Activated CD4-positive, alpha-beta T cell treated with anti-CD3 and anti-CD28 coated beads for 36 hours (primary cell): ENCODE measurements at places on chromosomes 4 and X. TPM values are rescaled to one million over a fixed set of nuclear protein-coding genes. Genes with fewer than 3 reads are reported as not detected.

The TEX11 gene
- total RNA-seq: not detected

The FGF16 gene
- total RNA-seq: not detected

The GLRA3 gene
- total RNA-seq: not detected

The CT55 gene
- total RNA-seq: not detected

The ACE2 gene
- not detected for total RNA-seq

GRCh38 chr4:8745005-8745790 lies 126.4 kb downstream of the HMX1 start:
- DNase-seq: no peak

GRCh38 chrX:116667346-116668134 lies 204.8 kb upstream of the CT83 start:
- DNase-seq: no peak

GRCh38 chr4:73606465-73606974 lies 13.7 kb downstream of the RASSF6 start:
- no peak for DNase-seq

GRCh38 chrX:148146121-148146520 lies 165.0 kb downstream of the FMR1NB start:
- DNase-seq: no peak

GRCh38 chrX:150036641-150037040 lies 98.3 kb upstream of the EOLA2 start:
- DNase-seq: no peak

DNA sequence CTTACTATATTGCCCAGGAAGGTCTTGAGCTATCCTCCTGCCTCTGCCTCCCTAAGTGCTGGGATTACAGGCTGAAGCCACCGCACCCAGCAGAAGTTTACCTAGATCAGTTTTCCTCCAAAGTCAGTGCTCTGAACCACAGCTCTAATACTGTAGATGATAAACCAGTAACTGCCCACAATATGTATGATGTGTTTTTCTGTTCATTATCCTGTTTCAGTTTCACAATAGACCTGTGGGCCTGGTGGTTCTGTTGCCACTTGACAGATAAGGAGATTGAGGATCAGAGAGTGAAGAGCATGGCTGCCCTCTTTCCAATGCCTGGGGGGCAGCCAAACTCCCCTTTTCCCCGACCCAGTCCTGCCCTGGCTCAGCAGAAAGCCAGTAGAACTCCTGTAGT lies 87.0 kb downstream of the EFNB1 start:
- no peak for DNase-seq

DNA sequence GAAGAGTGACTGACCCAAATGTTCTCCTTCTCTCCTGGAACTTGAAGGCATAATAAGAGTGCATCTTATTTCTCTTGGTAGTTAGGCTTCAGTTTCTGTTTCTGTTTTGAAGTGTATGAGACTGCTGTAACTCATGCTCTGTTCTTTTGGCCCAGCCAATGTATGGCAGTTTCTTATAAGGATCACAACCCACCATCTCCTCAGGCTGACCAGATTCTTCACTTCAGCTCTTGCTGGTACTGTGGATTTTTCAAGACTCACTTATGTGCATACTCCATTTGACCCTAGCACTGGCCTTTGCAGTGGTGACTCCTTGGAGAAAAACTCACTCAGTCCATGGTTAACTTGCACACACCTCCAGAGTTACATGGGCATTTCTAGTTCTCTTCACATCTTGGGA lies 9.6 kb upstream of the YTHDC1 start:
- DNase-seq: no peak

DNA sequence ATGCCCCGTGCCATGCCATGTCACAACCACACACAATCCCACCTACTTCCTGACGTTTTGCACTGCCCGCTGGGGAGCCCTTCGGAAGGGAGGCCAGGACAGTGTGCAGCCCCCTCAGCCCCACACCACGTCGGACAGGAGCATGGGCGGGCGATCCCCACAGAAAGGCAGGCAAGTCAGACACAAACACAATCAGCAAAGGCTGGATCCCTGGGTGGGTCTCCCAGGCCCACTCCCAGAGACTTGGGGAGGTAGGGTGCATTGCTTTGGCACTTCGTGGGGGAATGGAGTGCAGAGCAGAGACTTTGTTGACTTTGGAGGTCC lies 14.1 kb downstream of the LETM1 start:
- DNase-seq: no peak

GRCh38 chr4:54930226-54930625 lies 195.2 kb downstream of the KDR start:
- DNase-seq: no peak

GRCh38 chrX:55102754-55103153 lies 13.9 kb downstream of the PAGE2 start:
- DNase-seq: no peak

GRCh38 chr4:182306792-182307507 lies 63.7 kb downstream of the TENM3 start:
- no peak for DNase-seq
